ENCODE measurements at places on chromosomes 13 and 19.

DNA sequence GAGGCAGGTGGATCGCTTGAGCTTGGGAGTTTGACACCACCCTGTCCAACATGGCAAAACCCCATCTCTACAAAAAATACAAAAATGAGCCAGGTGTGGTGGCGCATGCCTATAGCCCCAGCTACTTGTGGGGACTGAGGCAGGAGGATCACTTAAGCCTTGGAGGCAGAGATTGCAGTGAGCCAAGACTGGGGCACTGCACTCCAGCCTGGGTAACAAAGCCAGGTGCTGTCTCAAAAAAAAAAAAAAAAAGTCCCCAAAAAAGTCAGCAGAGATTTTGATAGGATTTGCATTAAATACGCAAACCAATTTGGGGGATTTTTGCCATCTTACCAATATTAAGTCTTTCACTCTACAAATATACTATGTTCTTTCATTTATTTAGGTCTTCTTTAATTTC is 21.7 kb upstream of the RPL21 start:
- DNase-seq = no peak

GRCh38 chr19:10228393-10228792 is 2.7 kb downstream of the S1PR2 start:
- no peak for DNase-seq

DNA sequence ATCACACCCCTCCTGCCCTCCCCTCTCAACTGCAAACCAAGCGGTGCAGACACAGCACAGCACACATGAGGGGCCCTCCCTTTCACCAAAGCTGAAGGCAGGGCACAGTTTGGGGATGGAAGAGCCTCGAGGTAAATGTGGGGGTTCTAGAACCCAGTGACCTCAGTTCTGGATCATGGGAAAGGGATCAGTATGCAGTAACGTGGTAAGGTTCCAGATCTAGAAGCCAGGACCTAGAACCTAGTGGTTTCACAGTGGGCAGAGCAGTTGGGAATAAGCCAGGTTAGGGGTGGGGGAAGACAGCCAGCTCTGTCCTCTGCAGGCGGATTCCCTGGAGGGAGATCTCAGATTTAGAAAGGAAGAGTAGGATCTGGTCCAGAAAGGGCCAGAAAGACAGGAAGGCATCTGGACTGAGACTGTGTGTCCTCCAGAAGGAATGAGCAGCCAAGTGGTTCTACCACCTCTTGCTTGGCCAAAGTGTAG is 3.1 kb downstream of the FTL start:
- DNase-seq = no peak

- no peak for DNase-seq
Measured at GRCh38 chr19:10961073-10961860, 437 bp downstream of the SMARCA4 start.

DNA sequence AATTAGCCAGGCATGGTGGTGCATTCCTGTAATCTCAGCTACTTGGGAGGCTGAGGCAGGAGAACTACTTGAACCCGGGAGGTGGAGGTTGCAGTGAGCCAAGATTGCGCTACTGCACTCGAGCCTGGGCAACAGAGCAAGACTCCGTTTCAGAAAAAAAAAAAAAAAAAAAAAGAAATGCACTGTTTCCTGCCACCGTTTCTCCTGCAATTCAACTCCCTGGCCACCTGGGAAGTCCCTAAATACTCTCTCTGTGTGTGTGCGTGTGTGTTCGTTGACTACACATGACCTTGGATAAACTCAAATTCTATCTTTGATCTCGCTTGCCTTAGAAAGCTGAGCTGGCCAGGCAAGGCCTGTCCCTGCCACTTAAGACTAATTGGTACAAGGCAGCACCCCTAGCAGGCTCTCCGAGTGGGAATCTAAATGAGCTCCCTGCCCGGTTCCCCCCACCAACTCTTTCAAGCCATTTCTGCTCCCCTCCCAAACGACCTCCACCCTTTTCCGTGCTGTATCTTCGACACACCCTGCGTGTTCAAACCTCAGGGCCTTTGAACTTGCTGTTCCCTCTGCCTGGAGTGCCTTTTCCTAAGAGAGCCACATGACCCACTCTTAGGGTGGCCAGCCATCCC is 5.2 kb upstream of the BCAT2 start:
- no peak for DNase-seq

DNA sequence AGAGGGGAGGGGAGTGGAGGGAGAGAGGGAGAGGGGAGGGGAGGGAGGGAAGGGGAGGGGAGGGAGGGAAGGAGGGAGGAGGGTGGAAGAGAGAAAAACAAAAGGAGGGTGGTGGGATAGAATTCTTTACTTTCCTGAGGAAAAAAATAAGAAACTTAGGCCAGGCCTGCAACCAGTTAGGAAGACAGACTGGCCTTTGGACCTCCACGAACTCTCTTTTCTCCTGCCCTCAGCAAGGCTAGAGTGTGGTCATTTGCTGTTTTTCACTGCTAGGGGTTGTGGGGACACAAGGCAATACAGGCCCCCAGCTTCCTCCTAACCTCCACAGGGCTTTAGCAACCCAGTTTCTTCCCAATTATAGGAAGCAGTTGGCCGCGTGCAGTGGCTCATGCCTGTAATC is 4.2 kb downstream of the CCDC8 start:
- no peak for DNase-seq

DNA sequence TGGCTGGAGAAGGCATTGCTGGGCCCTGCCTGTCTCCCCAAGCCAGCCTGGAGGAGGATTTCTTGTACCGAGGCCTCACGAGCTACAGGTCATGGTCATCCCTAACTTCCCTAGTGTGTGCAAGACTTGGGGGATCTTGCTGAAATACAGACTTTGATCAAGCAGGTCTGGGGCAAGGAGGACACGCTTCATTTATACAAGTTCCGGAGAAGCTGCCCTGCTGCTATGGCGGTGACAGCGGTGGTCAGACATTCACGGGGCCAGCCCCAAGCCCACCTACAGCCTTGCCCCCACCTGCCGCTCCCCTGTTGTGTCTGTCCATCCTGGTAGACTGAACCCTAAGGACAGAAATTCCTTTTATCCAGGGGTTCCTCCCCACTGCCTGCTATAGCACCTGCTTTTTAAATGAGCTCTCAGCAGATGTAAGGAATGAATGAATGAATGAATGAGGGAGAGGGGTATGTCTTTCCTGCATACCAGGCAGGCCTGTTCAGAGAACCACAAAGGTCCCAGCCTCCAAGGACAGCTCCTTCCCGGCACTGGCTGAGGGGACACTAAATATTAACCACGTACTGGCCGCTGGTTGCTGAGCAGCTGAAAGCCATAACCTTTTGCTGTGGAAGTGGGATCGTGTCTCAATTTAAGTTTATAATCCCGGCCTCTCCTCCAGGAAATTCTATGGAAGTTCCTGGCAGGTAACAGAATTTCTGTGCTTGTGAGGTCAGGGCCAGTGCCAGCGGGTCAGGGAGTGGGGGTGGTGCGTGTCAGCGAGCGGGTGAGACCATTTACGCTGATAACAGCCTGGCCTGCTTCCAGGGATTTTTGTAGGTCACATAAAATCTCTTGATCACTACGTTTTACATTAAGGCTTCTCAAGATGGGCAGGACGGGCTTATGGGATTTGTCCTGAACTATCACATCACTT is 27.1 kb downstream of the TSSK6 start:
- no peak for DNase-seq
